ENCODE measurements at places on chromosomes 6 and 20. TPM values are rescaled to one million over a fixed set of nuclear protein-coding genes. Genes with fewer than 3 reads are reported as not detected.

DNA sequence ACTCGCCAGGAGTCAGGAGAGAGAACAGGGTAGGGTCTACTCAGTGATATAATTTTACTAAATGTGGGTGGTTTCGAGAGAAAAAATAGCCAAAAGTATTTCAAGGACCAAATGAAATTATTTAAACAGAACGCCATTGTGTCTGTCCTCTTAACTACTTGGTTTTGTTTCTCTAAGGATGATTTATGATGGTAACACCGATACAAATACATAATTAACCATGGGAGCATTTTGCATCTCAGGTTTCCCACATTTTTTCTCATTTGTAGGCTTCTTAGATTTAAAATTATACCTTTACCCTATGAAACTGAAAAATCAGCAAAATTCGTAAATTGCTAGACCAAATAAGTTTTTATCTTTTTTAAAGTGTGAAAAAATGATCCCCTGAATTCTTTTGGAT is 188.2 kb downstream of the ZFP64 start:
- DNase-seq: no peak

The PRKN gene
- polyA plus RNA-seq: 0.07 TPM

- DNase-seq: no peak
Measured at GRCh38 chr6:142903812-142904211, 41.2 kb downstream of the HIVEP2 start.

The SLA2 gene
- polyA plus RNA-seq: not detected

GRCh38 chr6:145815309-145816274 is 997 bp upstream of the FBXO30 start:
- DNase-seq: no peak

DNA sequence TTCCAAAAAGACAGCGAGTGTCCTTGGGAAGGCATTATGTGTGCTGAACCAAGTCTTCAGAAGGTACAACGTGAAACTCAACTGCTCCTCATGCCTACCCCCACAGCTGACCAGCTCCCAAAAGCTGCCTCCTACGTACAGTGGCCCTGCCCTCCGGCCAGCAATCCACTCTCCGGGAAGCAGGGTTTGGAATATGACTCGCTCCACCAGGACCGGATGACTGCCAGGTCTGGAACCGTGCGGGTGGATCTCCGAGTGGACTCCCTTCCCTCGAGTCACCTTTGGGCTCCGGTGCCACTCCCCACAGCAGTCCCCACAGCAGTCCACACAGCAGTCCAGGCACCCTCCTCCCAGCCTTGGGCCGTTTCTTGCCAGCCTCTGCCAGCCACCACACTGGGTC is 4.3 kb downstream of the ZBTB46 start:
- no peak for DNase-seq

DNA sequence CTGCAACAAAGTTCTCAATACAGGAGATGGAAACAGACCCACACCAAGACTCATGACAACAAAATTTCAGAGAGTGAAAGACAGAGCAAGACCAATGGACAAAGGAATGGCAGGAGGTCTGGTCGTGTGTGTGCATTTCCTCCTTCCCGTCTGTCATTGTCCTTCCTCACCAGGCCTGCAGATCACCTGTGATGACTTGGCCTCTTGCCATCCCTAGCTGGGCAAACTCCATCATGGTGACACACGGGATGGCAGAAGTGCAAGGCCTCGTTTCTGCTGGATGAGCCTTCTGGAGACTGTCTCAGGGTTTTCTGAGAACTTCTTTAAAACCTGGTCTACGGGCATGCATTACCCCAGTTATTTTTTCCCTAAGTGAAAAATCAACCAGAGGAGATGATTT is 49.2 kb downstream of the RPP21 start:
- DNase-seq: no peak

GRCh38 chr20:8095648-8096572 is 36.2 kb upstream of the PLCB1 start:
- no peak for DNase-seq

The VAPB gene
- polyA plus RNA-seq: 43.8 TPM

The HEY2 gene
- polyA plus RNA-seq: not detected

The TBX18 gene
- 20.8 TPM for polyA plus RNA-seq

DNA sequence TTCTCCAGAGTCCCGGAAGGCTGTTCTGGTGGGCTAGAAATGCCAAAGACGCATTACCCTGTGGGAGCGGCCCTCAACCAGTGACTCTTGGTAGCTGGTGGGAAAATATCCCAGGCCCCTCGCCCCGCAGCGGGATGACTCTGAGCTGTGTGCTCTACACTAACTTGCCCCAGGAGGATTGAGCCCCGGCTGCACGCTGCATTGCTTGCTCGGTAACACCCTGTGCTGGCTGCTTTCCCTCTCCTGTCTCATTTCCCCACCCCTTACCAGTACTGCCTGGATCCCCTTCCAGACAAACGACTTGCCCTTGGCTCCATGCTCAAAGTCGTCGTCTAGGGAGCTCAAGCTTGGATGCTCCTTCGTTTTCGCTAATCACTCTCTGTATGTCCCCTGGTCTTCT is 411.8 kb upstream of the SULF2 start:
- DNase-seq: no peak

The PLTP gene
- 1.5 TPM for polyA plus RNA-seq

DNA sequence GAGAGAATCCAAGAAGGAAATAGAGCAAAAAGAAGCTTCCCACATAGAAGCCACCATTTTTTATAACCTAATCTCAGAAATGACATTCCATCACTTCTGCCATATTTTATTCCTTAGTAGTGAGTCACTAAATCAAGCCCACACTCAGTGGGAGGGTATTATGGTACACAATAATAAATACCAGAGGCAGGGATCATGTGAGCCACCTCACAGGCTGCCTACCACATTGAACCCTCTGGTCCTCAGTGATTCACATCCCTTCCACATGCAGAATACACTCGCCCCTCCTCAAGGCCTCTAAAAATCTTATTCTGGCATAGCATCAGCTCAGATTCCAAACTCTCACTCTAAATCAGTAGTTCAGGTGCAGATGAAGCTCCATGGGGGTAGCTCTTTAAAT is 49.4 kb downstream of the TMC2 start:
- no peak for DNase-seq

The WTAP gene
- 54.0 TPM for polyA plus RNA-seq

DNA sequence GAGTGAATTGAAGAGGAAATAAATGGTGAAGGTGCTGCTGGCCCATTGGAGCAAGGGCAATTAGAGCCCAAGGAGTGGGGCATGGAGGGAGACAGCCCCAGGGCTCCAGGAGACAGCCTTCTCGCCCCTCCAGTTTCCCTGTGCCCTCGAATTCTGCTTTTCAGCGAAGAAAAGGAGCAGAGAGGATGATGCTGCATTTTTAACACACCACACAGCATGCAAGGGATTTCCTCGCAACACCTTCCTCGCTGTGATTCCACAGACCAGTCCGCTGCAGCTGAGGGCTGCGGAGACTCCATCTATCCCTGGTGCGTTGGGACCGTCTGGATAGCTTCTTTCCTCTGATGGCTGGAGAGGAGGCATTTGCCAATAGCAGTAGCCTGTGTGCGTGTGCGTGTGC is 41.7 kb downstream of the PTCHD4 start:
- no peak for DNase-seq

The CNR1 gene
- polyA plus RNA-seq: 0.79 TPM

The MYCT1 gene
- polyA plus RNA-seq: not detected

- no peak for DNase-seq
Measured at GRCh38 chr20:15705975-15706374, 867.3 kb downstream of the KIF16B start.

The TPD52L2 gene
- polyA plus RNA-seq: 99.0 TPM

DNA sequence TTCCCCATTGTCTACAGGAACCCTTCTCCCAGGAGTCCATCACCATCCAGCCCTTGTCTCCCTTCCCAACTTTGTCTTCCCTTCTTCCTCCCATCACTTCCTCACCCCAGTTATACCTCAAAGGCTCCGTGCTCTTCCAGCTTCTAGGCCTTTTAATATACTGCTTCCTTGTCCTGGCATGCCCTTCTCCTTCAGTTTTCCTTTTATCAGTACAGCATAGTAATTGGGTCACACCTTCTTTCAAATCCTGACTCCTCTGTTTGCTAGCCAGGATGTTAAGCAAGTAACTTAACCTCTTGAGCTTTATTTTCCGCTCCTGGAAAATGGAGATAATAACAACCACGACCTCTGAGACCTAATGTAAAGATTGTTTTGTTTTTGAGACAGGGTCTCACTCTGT is 54.9 kb upstream of the PNRC1 start:
- DNase-seq: no peak

DNA sequence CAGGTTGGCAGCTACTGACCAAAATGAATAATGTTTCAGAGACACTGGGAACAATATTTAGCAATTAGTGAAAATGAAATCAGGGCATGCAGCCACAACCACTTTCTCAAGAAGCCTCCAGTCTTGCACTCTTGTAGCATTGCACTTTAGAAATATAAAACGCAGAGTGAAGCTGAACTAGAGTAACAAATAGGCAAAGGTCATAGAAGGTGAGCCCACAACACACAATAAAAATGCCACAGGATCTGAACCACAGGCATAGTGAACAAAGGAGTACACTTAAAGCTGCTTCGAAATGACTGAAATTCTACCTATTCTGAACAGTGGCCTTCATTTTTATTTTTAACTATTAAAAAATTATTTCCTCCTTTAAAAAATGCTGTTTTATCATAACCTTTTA is 25.0 kb downstream of the DDO start:
- DNase-seq: no peak

The SPTLC3 gene
- polyA plus RNA-seq: 0.18 TPM

DNA sequence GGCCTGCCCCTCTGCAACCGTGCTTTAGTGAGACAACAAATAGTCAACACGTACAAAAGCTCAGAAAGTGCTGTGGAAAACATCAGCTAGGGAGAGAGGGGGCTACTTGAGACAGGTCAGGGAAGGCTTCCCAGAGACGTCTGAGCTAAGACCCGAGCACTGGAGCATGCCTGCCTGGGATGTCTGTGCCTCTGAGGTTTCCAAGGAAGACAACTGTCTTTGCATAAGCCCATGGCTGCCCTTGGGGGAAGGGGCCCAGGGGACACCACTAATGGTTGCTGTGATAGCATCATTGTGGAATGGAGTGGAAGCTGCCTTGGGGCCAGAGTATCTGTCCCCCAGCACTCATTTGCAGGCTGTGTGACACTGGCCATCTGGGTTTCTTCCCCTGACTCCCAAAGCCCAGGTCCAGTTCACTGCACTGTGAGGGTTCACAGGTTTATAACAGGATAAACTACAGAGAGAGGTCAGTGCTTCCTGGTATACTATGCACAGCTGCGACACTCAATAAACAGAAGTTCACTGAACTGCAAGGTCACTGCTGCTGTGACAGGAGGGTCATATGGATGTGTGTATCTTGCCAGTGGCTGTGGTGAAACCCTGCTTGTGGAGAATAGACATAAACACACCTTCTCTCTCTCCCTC is 1.5 kb upstream of the ARFGEF2 start:
- DNase-seq: no peak

DNA sequence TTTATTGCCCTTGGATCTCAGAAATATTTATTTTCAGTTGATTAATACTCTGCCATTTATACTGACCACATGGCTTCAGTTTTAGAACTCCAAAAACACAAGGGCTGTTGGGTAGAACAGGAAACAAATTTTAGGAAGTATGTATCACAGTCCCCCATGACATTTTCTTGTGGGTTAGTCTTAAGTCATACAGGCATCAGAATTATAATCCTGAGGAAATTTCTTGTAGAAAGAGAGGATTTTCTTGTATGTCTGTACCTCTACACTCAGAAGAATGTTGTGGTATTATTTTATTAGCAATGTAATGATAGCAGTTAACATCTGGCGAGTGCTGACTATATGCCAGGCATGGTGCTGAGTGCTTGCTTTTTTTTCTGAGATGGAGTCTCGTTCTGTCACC is 302.9 kb downstream of the CLIC5 start:
- no peak for DNase-seq

DNA sequence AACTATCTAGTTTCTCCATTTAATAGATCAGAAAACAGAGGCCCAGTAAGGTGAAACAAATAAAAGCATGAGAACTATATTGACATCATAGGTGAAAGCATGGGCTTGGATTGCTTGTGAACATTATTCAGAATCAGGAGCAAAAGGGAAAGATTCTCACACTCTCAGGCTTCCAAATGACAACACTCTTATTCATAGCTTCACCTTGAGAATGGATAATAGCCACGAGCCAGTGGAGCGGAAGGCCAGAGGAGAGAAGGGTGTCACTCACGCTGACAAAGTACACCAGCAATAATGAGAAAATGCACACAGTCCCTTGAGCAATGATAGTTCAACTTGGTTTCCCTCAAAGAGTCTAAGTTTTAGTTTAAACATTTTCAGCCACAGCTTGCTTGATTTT is 339.0 kb downstream of the TPBG start:
- no peak for DNase-seq

DNA sequence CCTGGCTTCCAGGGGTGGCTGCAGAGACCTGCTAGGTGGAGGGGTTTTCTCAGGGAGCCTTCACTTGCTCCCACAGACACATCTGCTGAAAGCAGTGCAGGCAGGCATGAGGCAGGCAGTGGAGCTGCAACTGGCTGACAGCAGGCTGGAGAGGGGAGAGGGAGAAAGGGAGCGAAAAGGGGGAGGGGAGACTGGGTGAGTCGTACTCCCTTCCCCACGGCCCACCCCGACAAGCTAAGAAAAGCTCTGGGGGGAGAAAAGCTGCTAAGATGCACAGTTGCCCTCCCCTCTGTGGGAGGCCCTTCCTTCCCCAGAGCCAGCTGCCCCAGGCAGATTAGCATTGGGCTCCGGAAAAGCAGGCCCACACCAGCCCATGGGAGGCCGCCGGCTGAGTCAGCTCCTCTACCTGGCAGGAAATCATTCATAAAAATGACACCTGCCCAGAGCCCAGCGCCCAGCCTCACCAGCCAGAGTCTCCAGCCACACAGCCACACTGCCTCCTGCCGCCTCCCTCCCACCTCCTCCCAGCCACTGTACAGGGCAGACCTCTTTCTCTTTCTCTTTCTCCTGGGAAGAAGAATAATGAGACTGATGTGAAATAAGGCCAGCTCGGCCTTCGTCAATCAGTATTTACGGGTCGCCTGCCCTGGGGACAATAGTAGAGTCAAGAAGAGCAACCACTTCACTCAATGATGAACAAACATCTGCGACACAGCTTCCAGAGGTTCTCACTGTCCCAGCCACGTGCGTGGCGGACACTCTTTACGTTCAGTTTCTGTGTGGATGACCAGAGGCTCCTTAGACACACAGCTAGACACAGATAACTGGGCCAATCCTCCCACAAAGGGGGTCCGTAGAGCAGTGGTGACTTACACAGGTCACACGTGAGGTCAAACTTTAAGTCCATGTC is 7.7 kb upstream of the C20orf203 start:
- DNase-seq: no peak

All from A549 (cell line).